HFF-Myc (cell line): ENCODE measurements at places on chromosomes 1 and 21.

GRCh38 chr1:29195881-29196291, 14.2 kb upstream of the SRSF4 start:
- no peak for DNase-seq

GRCh38 chr1:61459345-61459744, 265.6 kb downstream of the TM2D1 start:
- DNase-seq, result no peak

GRCh38 chr1:1926886-1927660, 8.0 kb upstream of the TMEM52 start:
- no peak for DNase-seq

DNA sequence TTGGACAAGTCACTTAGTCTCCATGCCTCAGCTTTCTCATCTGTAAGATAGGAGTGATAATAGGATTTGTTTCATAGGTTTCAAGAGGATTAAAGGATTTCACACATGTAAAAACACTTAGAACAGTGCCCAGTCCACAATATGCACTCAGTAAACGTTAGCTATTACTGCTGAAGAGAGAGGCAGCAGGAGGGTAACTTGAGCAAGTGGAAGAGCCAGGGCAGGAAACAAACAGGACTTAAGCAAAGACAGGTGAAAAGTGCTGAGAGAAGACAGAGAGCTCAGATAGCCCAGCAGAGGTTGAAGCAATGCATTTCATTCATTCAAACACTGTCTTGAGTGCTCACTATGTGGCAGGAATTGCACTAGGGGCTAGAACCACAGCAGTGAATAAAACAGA, 21.1 kb upstream of the H3-3A start:
- DNase-seq, result no peak

GRCh38 chr1:234588386-234588785, 21.6 kb downstream of the IRF2BP2 start:
- DNase-seq, result no peak

- DNase-seq, result no peak
These were observed 22.0 kb upstream of the DISP3 start for GRCh38 chr1:11456965-11457364.

GRCh38 chr1:210653771-210654170, 325.1 kb downstream of the HHAT start:
- DNase-seq, result no peak

DNA sequence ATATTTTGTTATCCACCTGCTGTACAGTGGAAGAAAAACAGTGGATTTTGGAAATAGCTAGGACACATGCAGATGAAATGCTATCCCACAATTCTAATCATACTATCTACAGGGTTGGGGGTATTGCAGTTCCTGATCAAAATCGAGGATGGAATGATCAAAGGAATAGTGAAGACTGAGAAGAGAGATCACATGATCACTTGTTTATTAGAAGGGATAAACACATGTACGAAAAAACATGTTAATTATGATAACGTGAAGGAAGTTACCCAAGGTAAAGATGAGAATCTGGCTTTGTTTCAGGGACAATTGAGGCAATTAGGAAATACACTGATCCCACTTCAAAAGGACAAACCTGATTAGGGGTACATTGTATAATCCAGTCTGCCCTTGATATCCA, 8.8 kb upstream of the NENF start:
- no peak for DNase-seq

- DNase-seq, result peak; percentile 59
These were observed 15.3 kb upstream of the SRSF4 start for GRCh38 chr1:29196863-29197589.

DNA sequence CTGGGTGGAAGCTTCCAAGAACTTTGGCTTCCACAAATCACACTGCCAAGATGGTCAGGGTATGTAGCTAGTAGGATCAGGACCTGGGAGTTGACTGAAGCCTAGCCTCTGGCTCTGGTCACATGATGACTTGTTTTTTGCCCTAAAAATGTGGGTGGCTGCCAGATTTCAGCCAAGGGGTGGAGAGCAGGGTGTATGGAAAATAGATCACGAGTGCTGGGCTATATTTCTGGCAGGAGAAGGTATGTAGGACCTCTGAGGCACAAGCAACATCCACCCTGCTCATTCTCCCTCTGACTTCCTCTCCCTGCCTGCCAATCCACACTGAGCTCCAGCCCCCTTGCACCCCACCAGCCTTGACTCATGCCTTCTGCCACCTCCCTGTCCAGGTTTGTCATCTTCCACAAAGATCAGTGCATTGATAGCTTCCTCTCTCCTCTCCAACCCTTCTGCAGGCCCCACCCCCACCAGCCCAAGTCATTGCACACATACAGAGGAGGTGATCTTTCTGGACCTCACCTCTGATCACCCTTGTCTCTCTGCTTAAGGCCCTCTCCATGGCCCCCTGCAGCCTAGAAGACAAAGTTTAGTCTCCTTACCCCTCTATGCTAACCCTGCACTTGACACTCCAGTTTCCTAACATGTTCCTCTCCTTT, 8.3 kb upstream of the CYP4B1 start:
- DNase-seq, result no peak

DNA sequence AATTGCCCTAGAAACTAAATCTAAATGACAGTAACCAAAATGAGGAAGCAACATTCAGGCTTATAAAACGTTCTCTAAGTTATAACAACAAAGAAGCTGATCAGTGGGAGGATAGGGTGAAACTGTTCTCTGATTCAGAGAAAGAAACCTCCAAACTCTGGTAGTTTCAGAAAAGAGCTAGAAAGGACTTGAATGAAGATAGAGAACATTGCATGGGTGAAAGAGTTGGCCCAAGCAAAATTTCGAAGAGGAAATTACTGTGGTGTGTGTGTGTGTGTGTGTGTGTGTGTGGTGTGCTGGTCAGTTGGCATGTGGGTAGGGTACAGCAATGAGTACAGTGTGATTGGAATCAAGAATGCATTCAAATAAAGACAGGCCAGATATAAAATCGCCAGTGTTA, 16.5 kb upstream of the SPAG17 start:
- no peak for DNase-seq

GRCh38 chr1:193348091-193348768, 161.8 kb upstream of the B3GALT2 start:
- no peak for DNase-seq

DNA sequence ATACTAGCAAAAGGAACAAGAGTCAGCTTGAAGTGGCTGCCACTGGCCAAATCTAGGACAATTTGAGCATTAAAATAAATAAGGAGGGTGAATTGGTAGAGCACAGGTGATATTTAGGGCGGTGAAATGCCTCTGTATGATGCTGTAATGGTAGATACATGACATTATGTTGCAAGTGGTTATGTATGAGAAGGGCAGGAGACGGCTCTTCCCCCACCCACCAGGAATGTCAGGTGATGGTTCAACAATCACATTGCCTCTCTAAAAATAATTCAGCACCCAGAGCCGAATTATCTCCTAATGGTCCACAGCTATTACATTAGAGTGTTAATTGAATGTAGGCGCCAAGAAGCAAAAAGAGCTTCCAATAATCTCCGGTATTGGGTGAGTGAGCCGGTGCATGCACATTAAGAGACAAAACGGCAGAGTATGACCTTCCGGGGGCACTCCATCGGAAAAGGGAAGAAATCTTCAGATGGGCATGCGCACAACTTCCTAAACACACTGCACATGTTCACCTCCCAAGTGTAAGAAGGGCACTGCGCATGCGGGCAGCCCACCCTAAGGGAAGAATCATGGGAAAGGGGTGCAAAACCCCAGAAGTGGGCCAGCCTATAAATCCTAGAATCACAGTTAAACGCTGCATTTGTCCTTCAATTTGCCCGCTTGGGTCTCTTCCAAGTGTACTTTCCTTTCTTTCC, 6.8 kb upstream of the IFNAR1 start:
- no peak for DNase-seq

DNA sequence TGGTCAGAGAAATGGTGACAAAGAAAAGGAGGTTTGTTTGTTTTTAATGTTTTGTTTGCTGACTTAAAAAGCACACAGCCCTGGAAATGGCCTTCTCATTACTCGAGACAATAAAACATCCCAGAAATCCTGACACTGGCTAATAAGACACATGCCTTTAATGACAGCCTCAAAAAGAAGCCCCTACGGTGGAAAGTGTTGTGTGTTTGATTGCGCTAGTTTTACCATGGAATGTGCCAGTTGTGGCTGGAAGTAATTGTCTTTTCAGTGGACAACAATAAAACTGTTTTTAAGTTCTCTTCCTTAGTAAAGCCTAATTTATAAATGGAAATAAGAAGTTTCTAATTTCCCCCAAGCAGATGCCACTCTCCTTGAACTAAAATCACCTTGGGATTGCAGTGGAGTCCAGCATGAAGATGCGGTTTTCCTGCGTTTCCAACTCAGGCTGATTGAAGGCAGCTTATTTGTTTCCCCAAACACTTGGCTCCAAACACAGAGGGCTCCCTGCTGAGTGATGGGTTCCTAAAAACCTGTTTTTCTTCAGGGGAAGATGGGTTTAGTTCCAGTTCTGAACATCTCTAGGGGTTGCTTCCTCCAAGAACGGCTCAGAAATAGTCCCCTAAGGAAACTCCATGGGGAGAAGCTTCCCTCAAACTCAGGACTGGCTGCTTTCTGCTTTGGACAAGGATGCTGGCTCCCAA, 54.3 kb downstream of the CD247 start:
- no peak for DNase-seq

DNA sequence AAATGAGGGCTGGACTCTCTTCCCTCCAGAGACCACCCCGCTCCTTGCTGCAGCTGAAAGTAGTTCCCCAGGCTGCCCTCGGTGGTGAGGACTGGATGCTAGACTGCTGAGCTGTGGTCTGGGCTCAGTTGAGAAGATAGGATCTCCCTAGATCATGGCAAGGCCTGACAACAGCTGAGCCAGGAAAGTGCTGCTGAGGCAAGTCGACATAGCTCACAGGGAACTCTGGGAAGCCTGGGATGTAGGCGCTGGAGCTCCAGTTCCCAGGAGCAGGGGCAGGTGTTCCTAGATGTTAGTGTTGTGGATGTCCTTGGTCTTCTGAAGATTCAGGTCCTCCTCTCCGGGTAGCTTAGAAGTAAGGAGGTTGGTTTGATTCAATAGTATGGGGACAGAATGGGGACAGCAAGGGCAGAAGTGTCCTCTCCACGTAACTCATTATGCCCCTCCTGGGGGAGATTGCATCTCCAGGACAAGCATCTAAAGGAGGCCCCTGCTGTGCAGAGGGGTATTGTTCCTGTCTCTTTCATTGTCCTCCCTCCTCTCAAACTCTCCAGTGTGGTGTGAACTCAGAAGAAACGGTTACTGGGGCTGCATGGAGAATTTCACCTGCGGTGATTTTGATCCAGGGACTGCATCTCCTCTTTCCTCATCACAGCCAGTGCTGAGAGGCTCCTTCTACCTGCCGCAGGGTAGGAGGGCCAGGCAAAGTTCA, 3.7 kb downstream of the CYB561D1 start:
- DNase-seq, result no peak
